ENCODE measurements at places on chromosomes 5 and 9.

GRCh38 chr5:14995229-14995628, 123.7 kb upstream of the ANKH start:
- DNase-seq = no peak

DNA sequence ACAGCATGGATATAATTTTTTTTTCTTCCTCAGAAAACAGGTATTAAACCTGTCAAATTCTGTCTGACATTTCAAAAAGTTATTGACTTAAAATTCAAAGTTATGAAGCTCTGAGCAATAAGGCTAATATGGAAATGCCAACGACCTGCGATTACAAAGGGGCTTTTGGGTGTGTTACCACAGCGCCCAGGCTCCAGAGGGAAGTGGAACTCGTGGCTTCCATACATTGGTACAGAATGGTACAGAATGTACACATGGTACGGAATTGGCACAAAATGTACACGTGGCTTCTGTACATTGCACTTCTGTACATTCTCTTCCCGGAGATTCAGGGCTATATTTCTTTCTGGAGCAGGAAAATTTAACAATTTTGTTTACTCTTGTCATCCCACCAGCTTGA, 225.1 kb upstream of the TBCA start:
- DNase-seq = no peak

GRCh38 chr9:38428062-38428461, 3.8 kb upstream of the IGFBPL1 start:
- DNase-seq = no peak

- DNase-seq = no peak
Observed at GRCh38 chr5:91281401-91281800, 101.7 kb downstream of the ARRDC3 start.

DNA sequence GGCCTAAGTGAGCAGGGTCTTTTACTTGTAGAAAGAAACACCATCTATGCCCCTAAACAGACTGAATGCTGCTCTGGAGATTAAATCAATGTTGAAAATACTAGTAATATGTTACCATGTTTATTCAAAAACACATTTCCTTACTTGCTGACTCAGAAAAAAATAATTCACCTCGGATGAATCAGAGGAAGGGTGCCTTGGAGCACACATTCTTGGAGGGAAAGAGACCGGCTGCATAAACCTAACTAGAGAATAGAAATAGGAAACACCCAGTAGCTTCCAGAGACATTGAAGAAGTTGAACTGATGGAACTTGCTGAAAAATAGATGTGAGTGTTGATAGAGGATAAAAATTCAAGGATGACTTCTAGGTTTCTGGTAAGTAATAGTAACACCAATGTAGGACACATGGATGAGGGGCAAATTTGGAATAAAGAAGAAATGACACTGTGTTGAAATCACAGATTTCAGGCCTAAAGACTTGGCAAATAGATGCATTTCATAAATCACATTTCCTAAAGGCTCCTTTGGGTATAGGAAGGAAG, 76.9 kb upstream of the MINAR2 start:
- DNase-seq = no peak

- DNase-seq = no peak
Observed at GRCh38 chr5:74822288-74822687, 43.9 kb downstream of the FAM169A start.

- no peak for DNase-seq
Observed at GRCh38 chr5:131679911-131680310, 44.9 kb upstream of the RAPGEF6 start.

GRCh38 chr9:126459965-126460843, 133.6 kb downstream of the MVB12B start:
- no peak for DNase-seq

DNA sequence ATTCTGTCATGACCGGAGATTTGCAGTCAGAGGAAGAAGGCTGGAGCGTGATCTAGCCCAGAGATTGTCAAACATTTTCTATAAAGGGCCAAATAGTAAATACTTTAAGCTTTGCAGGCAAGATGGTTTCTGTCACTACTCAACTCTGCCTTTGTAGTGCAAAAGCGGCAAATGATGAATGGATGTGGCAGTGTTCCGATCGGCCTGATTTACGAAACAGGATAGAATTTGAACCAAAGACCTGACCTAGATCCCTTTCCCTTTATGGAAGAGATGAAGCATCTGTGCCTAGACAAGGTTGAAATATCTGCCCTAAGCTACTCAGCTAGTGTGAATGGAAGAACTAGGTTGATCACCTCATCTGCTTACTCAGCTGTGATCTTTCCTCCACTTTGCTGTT, 209.5 kb downstream of the YTHDC2 start:
- DNase-seq = no peak

- DNase-seq = no peak
Observed at GRCh38 chr9:26346942-26347477, 545.6 kb downstream of the CAAP1 start.

DNA sequence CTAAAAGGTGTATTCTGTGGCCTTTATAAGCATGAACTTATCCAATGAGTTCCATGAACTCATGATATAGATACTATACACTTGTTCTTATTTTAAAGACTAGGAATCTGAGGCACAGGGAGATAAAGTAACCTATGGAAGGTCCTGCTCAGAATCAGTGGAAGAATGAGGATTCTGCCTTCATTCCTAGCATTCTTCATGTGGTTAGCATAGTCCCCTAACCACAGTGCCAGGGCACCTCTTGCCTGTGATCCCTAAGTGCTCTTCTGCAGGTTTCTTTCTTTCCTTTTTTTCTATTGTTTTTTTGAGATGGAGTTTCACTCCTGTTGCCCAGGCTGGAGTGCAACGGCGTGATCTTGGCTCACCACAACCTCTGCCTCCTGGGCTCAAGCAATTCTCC, 174.1 kb downstream of the C9orf152 start:
- DNase-seq = no peak

Measured in T47D (cell line).